ENCODE measurements at places on chromosomes 16 and 17.

- DNase-seq: no peak
Measured at GRCh38 chr16:62213763-62214162, 177.5 kb upstream of the CDH8 start.

GRCh38 chr17:1120596-1121441, 59.0 kb downstream of the ABR start:
- no peak for DNase-seq

GRCh38 chr16:89426736-89427530, 63.4 kb downstream of the ANKRD11 start:
- DNase-seq: no peak

GRCh38 chr17:11622492-11622891, 24.2 kb downstream of the DNAH9 start:
- DNase-seq: no peak

GRCh38 chr16:38941-39892, 14.2 kb downstream of the POLR3K start:
- no peak for DNase-seq

DNA sequence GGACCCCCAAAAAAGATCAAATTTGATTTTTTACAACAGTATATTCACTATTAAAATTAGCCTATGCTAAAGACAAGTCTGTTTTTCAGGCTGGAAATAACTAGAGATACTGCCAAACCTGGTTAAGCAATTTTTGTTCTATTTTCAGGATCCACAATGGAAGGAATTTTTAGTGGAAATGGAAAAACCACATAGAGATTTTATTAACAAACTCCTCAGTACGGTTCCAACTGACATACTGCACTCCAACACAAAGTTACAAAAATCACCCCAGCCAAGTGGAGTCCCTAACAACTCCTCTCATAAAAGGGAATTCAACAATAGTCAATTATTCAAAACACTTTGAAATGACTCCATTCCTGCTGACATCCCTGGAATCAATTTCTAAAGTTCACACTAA, 101.6 kb upstream of the TOB1 start:
- no peak for DNase-seq

GRCh38 chr16:21598701-21599121, 666 bp upstream of the METTL9 start:
- DNase-seq: peak; percentile 43

DNA sequence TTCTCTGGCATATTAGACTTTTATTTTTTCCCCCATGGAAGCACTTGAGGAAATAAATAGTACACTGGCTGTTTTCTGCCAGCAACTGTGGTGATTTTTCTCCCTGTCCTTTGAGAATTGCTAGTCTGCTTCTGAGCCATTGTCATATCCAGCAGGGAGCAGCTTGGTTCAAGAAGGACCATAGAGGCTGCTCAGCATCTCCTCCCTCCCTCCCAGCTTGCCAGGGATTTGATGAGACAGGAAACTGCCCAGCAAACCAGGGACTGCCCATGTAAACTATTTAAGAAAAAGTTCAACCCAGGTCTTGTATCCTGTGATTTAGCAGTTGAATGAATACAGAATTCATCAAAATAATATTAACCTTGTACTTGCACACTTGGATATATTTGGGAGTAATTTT, 39.5 kb downstream of the CYB5B start:
- no peak for DNase-seq

DNA sequence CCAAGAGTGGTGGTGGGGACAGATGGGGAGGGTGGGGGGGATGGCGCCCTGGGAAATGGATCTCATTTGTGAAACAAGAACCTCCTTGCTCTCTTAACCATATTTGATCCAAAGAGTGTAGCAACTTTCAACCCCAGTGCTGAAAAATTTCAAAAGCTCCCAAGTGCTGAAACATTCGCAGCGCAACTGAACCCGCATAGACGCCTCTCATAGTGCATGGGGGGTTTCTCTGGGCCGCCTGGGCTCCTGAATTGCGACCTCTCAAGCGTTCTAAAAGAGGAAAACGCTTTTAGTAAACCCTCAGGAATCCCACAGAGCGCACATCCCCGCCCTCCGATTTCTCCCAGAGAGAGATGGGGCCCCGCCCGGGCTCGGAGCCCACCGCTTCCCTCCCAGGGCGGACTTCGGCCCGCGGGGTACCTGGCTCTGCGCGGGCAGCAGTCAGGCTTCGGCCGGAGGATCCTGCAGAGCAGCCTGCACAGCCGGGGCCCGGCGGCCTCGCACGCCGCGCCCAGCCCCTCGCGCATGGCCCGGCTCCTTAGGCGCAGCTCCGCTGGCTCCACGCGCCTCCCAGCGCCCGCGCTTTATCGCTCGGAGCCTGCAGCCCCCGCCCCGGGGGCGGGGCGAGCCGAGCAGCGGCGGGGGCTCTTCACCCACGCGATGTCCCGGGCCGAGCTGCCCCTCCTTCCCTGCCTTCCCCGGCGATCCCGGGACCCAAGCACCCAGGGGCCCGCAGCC, 7.0 kb downstream of the NOS2 start:
- DNase-seq: no peak

DNA sequence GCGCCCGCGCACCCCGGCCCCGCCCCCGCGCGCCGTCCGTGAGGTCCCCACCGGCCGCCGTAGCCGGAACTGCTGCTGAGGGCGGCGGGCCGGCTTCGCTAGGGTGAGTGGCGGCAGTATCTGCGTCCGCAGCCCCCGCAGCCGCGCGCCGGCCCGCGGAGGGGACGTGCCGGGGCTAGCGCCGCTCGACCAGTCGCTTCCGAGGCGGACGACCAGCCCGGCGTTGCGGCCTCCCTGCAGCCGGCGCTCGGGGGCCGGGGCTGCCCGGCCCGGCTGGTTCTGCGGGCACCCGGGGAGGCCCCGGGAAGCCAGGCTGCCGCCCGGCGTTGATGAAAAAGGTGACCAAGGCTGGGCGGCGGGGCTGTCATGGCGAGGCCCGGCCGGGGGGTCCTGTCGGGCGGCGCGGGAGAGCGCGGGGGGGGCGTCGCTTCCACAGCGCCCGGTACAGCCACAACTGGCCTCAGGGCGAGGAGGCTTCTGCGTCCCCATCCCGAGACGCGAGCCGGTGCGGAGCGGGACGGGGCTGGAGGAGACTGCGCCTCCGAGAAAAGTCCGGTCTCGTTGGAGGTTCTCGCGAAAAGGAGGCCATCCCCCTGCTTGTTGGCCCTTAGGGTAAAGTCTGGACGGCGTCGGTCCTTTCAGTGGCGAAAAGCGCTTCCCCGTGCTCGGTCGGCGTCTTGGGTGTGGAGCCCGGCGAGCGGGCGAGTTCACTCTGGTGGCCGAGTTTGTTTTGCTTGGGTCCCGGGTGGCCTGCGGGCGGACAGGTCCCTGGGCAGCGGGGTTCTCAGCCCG, at the start of gene CRAMP1:
CRAMP1 (plus strand) TSS at position 41 of the 792 bp plus-strand sequence. CDS start 2,280 bp downstream, outside the sequence.
- DNase-seq: no peak
